Kidney glomerular epithelial cell (primary cell): ENCODE measurements at places on chromosomes 7 and 10.

DNA sequence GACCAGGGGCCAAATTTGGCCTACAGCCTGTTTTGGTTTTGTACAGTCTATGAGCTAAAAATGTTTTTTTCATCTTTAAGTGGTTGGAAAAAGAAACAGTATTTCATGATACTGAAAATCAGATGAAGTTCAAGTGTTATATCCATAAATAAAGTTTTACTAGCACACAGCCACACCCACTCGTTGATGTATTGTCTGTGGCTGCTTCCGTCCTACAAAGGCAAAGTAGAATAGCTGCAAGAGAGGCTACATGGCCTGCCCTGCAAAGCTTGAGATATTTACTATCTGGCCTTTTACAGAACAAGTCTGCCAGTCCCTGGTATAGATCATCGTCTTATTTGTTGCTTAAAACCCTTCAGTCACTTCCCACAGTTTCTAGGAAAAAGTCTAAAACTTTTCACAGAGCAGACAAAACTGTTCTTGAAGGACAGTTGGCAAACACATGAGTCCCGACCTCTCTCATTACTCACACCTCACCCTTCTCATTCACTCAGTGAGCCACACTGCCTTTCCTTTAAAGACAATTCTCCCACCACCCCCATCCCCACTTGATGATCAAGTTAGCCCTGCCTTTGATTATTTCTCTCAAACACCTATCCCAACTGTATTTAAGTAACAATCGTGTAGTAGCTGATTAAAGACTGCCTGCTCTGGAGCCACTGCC is 9.9 kb downstream of the RHEB start:
- DNase-seq: no peak

DNA sequence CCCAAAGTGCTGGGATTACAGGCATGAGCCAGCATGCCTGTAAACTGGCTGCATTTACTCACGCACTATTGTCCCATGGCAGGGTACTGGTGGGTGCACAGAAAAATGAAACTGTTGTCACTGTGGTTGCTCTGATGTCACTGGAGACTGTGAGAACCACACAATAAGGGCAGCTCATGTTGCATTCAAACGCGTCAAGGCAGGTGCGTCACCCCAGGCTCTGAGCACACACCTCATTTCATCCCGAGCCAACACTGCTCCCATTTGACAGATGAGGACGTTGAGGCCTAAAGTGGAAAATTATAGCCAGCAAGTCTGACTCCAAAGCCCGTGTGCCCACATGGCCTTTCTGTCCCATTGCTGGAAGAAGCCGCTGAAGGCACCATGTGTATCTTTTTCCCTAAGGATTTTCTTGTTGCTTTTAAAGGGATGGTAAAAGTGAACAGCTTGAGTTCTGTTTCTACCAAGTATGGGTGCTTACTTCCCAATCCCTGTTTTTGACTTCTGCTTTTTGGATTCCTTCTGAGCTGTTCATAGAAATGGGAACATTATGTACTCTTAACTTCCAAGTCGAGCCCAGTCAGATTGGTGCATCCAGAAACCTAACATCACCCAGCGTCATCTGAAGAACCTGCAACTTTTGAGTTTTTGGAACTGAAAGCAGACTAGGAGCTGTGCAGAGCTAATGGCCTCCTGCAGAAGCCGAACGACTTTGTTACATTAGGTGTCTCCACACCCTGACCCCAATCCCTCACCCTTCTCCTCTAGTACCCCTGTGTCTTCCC is 60.1 kb upstream of the CARD11 start:
- DNase-seq: no peak

- DNase-seq: no peak
These were observed 62.1 kb downstream of the ABCC2 start for GRCh38 chr10:99844433-99844955.

- DNase-seq: no peak
These were observed 3.2 kb upstream of the TMEM273 start for GRCh38 chr10:49191349-49191748.

DNA sequence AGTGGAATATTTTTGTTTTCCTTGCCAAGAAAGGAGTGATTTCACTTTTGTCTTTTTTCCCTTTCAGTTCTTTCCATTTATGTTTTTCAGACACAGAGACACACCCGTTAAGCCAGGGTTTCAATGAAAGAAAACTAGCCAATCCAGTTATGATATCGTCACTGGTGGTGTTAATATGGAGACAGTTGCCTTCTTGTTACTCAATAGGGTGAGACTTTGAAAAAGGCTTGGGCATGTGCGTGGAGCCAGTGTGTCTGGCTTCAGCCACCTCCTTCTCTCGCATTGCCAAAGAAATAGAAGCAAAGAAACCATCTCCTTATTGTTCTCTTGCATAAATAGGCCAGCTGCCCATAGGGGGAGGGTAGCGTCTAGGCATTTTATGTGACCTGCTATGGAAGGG is 84.1 kb upstream of the DLX6 start:
- no peak for DNase-seq

DNA sequence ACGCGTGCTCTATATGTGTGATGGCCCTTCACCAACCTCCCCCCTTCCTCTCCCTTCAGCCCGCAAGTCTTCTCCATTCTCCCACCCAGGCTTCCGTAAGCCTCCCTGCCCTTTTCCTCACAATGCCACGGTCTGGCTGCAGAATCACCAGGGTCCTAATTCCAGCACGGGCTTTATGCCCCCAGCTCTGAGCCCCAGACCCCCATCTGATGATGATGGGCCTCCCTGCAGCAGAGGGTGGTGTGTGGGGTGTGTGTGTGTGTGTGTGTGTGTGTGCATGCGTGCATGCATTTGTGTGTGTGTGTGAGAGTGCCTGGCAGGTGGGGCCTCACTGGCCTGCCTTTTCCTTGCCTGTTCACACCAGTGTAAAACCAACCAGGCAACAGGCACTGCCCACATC is 109.9 kb downstream of the OAT start:
- DNase-seq: no peak
